Esophagus muscularis mucosa (tissue), 4 donors: ENCODE measurements at places on chromosomes 16 and 17.

GRCh38 chr17:48804936-48805411 is 12.1 kb downstream of the TTLL6 start:
- no peak for DNase-seq

GRCh38 chr17:10305398-10305797 is 67.4 kb downstream of the MYH13 start:
- DNase-seq = no peak

DNA sequence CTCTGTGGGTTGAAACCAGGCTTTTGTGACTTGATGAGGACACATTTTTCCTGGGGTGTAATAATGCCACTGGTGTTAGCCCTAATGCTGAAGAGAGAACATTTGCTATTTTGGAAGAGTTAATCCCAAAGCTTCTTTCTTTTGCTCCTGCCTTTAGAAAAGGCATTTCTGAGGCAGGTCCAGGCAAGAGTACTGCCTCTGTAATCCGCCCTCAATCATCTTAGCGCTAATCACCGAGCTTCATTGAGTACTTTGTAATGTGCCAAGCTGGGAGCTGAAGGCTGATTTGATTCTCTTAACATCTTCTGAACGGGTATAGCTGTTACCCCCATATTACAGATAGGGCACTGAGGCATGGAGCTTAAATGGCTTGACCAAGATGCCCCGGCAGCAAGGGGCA is 60.3 kb downstream of the AKAP1 start:
- DNase-seq = no peak

DNA sequence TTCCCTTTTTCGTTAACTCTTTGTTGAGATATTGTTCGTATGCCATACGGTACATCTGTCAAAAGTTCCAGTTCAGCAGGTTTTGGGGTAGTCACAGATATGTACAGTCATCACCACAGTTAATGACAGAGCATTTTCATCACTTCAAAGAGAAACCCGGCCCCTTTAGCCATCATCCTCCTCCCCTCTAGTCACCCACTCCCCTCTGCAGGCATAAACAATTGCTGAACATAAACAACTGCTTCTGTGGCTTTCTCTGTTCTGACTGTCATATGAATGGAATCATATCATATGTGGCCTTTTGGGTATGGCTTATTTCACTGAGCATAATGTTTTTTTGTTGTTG is 59.3 kb downstream of the RNF213 start:
- no peak for DNase-seq

DNA sequence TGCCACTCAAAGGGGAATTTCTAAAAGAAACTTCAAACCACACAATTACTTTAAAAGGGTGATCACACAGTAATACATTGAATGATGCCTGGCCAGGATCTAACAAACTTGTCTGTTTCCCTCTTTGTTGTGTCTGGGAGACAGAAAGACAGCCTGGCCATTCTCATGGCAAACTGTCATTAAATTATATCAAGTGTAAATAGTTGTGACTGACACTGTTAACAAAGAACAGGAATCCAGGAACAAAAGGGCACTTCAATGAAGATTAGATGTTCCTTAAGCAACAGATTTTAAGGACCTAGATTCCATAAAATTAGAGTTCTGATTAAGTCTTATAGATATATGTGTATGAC is 383.6 kb downstream of the KCNJ2 start:
- no peak for DNase-seq

DNA sequence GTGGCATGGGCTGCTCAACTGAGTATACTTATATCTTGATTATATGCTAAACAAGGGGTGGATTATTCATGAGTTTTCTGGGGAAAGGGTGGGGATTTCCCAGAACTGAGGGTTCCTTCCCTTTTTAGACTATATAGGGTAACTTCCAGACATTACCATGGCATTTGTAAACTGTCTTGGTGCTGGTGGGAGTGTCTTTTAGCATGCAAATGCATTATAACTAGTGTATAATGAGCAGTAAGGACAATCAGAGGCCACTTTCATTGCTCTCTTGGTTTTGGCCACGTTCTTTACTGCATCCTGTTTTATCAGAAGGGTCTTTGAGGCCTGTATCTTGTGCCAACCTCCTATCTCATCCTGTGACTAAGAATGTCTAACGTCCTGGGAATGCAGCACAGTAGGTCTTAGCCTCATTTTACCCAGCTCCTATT is 12.0 kb downstream of the PRR11 start:
- peak; percentile 26 for DNase-seq

DNA sequence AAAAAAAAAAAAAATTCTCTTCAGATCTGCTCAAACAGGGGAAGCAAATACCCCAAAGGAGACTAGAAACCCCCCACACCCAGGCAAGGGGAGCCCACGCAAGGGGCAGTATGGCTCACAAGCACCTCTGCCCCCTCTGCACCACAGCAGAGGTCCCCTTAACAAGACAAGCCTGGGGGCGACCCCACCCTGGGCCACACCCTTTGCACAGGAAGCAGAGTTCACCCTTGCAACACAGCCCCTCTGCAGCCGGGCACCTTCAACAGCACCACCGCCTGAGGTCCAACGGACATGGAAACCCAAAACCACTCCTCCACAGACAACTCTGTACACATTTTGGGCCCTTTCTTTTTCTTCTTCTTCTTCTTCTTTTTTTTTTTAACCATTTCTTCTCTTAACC is 12.8 kb downstream of the AXIN1 start:
- DNase-seq = no peak

- no peak for DNase-seq
Observed at GRCh38 chr17:48586355-48587258, 3.4 kb downstream of the HOXB3 start.
